ENCODE measurements at places on chromosomes 4 and X. TPM values are rescaled to one million over a fixed set of nuclear protein-coding genes. Genes with fewer than 3 reads are reported as not detected.

PPEF1 gene
- not detected for total RNA-seq

DNA sequence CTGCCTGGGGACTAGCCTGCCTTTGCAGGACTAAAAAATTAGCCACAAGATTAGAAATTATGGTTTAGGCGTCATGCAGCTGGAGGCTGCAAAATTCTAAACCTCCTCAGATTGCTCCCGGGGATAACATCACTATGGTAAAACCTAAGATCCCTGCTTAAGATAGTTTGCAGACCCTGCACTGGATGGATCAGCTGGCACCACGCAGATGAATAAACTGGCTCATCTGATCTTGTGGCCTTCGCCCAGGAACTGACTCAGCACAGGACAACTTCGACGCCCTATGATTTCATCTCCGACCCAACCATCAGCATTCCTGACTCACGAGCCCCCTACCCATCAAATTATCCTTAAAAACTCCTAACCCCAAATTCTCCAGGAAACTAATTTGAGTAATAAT, 482.4 kb downstream of the SPRY1 start:
- DNase-seq = no peak

GRCh38 chr4:131974730-131975129, 1174.4 kb upstream of the PCDH10 start:
- no peak for DNase-seq

- no peak for DNase-seq
Observed at GRCh38 chr4:76226418-76226817, 12.8 kb upstream of the SCARB2 start.

GRCh38 chrX:92213786-92214185, 434.6 kb downstream of the PCDH11X start:
- DNase-seq = no peak

GRCh38 chr4:127791391-127791790, 9.3 kb downstream of the HSPA4L start:
- DNase-seq = no peak

GRCh38 chr4:184473499-184474262, 669 bp downstream of the IRF2 start:
- DNase-seq = peak; percentile 72

DNA sequence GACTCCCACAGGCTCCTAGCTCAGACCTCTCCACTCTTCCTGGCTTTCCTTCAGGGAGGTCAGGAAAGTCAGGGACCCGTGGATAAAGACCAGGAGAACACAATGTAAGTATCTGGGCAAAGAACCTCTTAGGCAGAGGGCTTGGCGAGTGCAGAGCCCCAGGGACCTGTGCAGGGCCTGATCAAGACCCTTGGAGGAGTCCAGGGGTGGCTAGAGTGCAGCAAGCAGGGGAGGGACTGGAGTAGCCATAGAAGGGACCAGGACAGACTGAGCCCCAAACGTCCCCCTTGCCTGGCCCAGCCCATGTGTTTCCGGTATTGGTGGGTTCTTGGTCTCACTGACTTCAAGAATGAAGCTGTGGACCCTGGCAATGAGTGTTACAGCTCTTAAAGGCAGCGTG, 5.9 kb upstream of the TNIP2 start:
- no peak for DNase-seq

GRCh38 chr4:56134266-56134665, 185.5 kb downstream of the CEP135 start:
- no peak for DNase-seq

GRCh38 chr4:78827191-78827590, 51.0 kb downstream of the BMP2K start:
- no peak for DNase-seq

Data from Karpas-422 (cell line).